ENCODE measurements at places on chromosomes 5 and 9.

GRCh38 chr9:127589955-127590370 is 22.1 kb upstream of the STXBP1 start:
- DNase-seq, result peak; percentile 51

- no peak for DNase-seq
Measured at GRCh38 chr5:1724822-1725602, 74.6 kb downstream of the MRPL36 start.

GRCh38 chr5:59069438-59070079 is 486.7 kb downstream of the RAB3C start:
- DNase-seq, result no peak

- DNase-seq, result no peak
Measured at GRCh38 chr5:107712359-107712870, 41.7 kb upstream of the EFNA5 start.

DNA sequence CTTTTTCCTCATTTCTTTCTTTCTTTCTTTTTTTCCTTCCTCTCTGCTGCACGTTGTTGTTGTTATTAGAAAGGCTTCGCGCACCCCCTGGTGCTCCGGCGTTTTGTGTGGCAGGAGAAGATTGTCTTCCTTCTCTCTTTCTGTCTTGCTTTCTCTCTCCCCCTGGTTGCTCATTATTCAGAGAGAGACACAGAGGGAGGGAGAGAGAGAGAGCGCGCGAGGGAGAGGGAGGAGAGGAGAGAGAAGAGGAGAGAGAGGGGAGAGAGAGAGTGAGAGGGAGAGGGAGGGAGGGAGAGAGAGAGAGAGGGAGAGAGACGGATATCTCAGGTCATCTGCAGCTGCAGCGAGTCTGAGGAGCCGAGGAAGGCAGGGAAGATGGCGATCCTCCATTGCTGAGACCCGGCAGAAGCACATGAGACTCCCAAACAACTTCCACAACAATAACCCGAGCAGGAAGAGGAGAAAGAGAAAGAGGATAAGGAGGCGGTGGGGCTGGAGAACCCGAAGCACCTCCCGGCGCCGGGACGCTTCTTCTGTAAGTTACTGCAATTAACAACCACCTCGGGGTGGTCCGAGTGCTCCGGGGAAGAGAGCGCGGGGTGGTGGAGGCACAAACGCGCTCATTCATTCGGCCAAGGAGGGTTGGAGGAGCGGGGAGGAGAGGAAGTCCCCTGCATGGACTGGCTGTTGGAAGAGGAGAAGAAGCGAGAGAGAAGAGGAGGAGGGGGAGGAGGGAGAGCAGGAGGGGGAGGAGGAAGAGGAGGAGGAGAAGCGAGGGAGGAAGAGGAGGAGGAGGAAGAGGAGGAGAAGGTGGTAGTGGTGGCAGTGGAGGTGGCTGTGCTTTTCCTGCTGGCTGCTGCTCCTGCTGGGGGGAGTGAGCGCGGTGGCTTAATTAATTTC is at the start of gene ZNF462:
Gene ZNF462 (plus strand): TSS at position 346 of the 900 bp plus-strand sequence. CDS start 60,218 bp downstream, outside the sequence.
- peak; percentile 61 for DNase-seq

- DNase-seq, result no peak
Measured at GRCh38 chr5:179886190-179886911, 21.3 kb downstream of the TBC1D9B start.

DNA sequence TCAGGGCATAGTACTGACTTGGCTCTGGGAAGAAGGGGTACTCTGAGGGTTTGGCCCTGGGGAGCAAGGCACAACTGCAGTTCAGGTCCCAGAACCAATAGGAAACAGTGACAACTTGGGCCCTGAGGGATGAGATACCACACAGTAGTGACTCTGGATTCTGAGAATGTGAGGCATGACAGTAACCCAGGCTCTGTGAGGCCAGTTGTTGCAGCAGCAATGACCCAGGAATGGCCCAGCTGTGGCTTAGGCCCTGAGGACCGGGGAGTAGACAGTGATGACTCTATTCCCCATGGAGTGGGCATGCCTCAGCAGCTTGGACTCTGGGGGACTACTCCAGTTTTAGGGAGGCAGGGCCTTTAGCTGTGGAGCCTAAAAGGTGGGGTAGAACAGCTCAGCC is 21.5 kb upstream of the NFIL3 start:
- no peak for DNase-seq

GRCh38 chr9:35948901-35949318 is 9.0 kb downstream of the OR2S2 start:
- DNase-seq, result no peak

DNA sequence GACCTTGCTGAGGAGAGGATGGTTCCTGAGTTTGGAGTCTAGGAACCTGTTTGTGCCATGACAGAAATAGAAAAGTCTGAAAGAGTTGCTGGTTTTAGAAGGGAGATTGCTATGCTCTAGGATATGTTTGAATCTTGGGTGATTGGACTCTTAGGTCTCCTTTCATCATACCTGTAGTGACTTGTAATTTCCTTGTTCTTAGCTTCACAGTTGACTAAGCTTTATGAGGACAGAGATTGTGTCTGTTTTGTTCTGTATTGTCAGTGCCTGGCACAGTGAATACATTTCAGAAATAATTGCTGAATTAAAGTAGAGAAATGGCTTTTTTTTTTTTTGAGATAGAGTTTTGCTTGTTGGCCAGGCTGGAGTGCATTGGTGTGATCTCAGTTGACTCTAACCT is 31.5 kb downstream of the GAPVD1 start:
- DNase-seq, result no peak

DNA sequence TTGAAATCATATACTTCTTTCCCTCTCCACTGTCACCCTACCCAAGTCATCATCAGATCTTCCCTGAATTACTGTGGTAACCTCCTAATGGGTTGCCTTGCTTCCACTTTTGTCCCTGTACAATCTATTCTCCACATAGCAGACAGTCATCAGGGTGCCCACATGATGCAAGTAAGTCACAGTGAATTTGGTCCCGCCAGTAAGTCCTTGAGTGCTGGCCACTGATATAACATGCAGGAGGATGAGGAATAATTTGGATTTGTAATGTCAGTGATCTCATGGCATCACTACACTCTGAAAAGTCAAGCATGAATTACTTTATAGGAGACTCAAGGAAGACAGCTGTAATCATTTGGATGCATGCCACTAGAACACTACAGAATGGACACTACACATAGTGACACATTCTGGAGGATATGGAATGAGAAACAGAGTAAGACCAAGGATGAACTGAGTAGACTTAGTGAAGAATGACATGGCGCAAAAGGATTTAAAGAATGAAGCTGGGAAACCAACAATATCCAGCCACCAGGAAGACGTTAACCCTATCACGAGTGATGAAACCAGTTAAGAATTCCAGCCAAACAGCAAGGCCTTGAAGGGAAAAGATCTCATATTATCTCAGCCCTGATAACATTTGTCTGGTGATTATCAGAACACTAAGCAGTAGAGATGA is 28.6 kb downstream of the MARCHF3 start:
- no peak for DNase-seq

- DNase-seq, result no peak
Measured at GRCh38 chr5:145385276-145385675, 449.9 kb downstream of the PRELID2 start.

- DNase-seq, result no peak
Measured at GRCh38 chr9:95876138-95876444, 600 bp downstream of the ERCC6L2 start.

- no peak for DNase-seq
Measured at GRCh38 chr5:11319836-11320580, 559.0 kb upstream of the DAP start.

DNA sequence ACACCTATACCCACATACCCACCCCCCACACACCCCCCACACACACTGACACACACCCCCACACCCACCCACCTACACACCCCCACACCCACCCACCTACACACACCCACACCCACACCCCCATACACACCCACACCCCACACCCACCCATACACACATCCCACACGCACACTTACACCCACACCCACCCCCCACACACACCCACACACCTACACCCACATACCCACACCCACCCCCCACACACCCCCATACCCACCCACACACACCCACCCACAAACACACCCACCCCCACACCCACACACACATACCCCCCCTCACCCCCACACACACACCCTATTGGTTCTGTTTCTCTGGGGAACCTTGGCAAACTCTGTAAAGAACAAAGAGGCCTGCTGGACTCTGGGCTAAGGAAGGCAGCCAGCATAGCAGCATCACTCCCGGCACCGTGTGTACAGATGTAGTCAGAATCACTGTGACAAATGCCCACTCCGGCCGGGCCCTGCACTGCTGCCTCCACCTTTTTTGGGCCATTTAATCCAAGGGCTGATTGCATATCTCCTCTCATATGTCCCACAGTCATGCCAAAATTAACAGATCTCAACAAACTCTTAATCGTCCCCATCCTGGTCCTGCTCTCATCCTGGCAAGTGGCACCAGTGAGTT is 42.3 kb downstream of the COL23A1 start:
- DNase-seq, result no peak

DNA sequence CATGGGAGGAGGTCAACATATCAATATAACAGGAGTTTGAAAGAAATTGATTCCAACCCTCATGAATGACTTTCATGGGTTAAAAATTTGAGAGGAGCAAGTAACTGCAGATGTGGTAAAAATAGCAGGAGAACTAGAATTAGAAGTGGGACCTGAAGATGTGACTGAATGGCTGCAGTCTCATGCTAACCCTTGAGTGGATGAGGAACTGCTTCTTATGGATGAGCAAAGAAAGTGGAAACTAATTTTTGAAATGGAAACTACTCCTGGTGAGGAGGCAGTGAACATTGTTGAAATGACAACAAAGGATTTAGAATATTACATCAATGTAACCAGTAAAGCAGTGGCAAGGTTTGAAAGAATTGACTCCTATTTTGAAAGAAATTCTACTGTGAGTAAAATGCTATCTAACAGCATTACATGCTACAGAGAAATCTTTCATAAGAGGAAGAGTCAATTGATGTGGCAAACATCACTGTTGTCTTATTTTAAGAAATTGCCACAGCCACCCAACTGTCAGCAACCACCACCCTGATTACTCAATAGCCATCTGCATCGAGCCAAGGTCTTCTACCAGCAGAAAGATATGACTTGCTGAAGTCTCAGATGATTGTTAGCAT is 1683.2 kb downstream of the MAT2B start:
- DNase-seq, result no peak

- DNase-seq, result no peak
Measured at GRCh38 chr9:135973277-135974219, 12.4 kb upstream of the UBAC1 start.

- DNase-seq, result no peak
Measured at GRCh38 chr5:119330367-119331183, 25.2 kb upstream of the TNFAIP8 start.

DNA sequence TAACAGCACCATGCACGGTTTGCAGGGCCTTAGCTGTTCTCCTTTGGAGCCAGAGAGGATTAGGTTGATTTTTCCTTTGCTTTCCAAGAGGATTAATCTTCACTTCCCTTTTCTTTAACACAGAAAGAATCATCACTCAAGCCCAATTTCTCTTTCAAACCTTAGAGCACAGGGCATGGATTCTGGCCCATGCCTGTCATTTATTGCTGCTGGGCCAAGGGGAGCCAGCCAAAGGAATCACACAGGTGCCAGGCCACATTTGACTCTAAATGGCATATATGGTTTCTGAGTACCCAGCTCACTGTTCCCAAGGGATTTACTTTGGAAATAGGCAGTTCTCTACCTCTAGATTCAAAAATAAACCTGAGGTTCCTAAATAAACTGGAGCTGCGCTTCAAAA is 58.3 kb downstream of the FBXL7 start:
- no peak for DNase-seq

DNA sequence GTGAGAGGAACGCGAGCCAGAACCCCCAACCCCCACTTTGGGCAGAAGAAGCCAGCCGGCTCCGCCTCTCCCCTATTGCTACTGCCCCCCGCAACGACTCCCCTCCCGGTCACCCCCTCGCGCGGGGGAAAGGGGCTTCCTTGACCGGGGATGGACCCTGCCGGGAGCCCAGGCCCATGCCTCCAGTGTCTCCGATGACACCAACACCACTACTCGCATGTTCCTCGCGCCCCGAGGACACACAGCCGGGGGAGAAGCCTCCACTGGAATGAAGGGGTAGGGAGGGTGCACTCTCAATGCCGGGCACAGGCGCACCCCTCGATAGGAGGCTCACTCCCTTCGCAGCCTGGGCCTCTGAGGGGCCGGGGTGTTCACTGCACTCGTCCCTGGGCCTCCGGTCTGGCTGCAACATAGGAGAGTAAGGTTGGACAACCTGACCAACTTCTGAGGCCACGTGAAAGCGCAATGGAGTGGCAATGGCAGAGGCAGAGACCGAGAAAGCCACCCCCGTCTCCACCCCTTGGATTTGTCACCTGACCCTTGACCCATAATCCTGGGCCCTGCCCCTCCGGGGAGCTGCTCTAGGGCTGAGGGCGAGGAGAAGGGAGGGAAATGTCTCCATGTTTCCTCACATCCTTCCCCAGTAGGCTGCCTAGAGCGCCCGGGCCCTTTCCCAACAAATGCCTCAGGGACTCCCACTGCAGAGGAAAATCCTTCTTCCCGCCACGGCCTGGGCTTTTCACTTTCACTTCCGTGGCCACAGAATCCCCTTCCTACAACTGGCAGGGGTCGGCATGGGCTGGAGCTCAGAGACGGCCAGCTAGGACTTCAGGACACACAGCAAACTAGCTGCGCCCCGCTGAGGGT is 1.1 kb upstream of the CNTFR start:
- no peak for DNase-seq

DNA sequence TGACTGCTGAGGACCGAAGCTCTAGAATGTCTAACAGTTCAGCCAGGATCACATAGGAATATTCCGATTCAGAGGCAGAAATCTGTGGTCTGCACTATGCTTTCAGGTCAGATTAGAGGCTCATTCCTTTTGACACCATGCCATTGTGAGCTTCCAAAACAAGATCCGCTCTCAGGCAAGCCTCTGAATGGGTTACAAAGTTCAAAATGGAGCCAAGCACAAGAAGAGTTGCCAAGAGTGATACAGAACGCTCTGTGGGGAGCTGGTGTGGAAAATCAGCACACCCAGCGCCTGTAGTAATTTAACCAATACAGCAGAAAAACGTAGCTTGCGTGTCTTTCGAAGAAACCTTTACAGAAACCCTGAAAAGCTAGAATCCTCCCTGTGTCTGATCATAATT is 33.3 kb upstream of the FAT2 start:
- DNase-seq, result no peak

DNA sequence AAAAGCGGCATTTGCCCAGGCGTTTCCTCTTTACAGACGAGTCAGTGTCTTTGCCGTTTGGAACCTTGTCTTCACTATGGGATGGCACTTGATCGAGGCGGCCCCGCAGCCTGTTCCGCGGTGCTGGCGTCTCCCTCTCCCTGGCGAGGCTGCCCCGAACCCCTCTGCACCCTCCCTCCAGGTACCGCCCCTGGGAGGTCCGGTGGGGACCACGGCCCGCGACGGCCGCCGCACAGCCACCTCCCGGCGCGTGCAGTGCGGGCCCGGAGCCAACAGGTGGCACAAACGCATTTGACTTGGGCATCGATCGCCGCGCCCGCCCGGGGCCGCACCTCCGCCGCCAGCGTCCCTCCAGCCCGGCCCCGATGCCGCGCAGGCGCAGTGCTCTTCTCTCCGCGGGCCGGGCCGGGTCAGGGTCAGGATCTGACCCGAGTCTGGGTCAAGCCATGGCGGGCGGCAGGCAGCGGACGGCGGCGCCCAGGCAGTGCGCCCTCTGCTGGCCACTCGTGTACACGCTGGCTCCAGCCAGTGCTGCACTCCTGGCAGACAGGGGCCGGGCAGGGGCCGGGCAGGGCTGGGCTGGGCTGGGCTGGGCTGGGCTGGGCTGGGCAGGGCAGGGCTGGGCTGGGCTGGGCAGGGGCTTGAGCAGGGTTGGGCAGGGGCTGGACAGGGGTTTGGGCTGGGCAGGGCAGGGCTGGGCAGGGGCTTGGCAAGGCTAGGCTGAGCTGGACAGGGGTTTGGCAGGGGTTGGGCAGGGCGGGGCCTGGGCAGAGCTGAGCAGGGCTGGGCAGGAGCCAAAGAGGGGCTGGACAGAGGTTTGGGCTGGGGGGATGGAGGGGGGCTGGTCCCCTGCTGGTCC is 155.8 kb upstream of the IRX4 start:
- DNase-seq, result peak; percentile 41

All from substantia nigra (tissue), 51 donors.